ENCODE measurements at places on chromosomes 11 and 22.

DNA sequence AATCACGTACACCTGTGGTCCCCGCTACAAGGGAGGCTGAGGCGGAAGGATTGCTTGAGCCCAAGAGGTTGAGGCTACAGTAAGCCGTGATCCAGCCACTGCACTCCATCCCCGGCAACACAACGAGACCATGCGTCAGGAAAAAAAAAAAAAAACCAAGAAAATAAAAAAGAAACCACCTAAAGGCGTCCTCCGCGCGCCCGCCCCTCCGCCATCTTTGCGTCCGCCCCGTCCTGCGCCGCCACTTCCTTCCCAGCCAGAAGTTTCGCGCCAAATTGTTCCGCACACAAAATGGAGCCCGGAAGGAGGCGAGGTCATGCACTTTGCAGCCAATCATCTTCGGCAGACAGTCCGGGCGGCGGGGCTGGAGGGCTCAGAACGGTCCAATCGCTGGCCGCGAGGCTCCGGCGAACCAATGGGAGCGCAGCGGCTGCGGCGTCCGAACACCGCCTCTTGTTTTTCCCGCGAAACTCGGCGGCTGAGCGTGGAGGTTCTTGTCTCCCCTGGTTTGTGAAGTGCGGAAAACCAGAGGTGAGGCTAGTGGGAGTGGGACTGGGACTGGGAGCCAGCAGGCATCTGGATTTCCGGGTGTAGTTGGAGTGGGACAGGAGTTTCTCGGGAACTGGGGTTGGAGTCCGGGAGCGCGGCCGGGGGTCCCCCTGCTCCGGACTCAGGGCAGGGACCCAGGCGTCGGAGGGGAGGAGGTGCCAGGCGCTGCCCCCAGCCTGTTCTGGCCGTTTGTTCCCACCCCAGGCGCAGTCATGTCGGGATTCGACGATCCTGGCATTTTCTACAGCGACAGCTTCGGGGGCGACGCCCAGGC, at the start of gene MCM5:
MCM5 (plus strand) TSS at position 463 of the 823 bp plus-strand sequence; CDS start at position 762, 299 bp downstream.
- DNase-seq = peak; percentile 90

- DNase-seq = no peak
Observed at GRCh38 chr22:36423461-36424404, 36.0 kb upstream of the MYH9 start.

GRCh38 chr11:93740031-93740729, 1.1 kb downstream of the TAF1D start:
- peak; percentile 15 for DNase-seq

DNA sequence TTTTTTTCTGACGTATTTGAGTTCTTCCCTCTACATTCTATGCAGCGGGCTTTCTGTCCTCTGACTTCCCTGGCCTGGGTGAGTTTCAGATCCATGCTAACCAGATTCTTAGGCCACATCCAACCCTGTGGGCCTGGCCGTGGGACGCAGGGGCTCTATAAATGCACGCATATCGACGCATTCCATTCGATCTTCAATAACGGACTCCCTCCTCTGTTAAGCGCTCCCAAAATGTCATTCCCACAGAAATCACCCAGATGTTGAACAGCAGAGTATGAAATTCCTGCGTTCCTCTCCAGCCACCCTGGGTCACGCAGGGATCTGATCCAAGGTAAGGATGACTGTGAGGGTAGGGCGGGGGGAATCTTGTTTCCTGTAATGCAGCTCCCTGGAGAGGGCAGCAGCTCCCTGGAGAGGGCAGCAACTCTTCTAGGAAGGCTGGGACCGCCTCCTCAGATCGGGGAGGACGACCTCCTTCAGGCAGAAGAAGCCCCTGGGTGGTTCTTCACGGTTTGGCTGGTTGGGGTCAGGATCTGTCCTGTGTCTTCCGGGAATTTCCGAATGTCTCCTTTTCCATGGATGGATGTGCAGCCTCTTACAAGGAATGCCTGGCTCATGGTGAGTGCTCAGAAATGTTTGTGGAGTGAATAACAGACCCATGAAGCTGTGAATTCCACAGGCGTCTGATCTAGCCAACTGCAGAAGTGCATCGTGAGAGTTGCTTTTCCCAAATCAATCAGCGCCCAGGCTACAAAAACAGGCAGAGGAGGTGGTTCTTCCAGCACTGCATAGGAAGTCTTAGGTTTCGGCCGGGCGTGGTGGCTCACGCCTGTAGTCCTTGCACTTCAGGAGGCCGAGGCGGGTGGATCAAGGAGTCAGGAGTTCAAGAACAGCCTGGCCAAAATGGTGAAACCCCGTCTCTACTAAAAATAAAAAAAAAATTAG, 12.2 kb downstream of the MRGPRD start:
- DNase-seq = no peak

Data from stimulated activated CD4-positive, alpha-beta T cell treated with anti-CD3 and anti-CD28 coated beads, Interleukin-15, amount 100 ng/mL, for 1 hour (primary cell).